AML-193 (cell line): ENCODE measurements at places on chromosomes 12 and 14.

- DNase-seq = no peak
Observed at GRCh38 chr14:93456356-93456755, 25.6 kb downstream of the UNC79 start.

- DNase-seq = no peak
Observed at GRCh38 chr12:115001571-115002180, 317.7 kb upstream of the TBX3 start.

DNA sequence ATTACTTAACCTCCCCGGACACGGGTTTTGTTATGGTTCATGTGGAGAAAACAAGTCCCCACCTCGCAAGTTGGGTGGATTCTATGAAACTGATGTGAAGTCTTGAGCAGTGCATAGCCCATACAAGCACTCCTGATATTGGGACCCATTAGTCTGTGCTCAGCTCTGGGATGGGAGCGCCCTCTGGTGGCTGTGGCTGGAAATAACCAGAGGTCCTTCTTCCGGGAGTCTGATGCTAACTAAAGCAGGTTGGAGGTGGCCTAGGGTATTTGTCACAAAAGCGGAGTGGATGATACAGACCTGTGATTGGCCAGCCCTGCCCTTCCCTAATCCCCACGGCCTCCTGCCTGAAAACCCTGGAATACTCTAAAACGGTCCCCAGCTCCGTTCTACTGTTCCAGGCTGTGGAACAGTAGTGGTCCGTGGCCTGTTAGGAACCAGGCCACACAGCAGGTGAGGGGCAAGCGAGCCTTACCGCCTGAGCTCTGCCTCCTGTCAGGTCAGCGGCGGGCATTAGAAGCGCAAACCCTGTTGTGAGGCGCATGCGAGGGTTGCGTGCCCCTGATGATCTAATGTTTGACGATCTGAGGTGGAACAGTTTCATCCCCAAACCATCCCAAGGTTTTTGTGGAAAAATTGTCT lies 6.4 kb downstream of the SLC48A1 start:
- DNase-seq = peak; percentile 64

- no peak for DNase-seq
Observed at GRCh38 chr12:56935157-56935556, 949 bp upstream of the SDR9C7 start.

DNA sequence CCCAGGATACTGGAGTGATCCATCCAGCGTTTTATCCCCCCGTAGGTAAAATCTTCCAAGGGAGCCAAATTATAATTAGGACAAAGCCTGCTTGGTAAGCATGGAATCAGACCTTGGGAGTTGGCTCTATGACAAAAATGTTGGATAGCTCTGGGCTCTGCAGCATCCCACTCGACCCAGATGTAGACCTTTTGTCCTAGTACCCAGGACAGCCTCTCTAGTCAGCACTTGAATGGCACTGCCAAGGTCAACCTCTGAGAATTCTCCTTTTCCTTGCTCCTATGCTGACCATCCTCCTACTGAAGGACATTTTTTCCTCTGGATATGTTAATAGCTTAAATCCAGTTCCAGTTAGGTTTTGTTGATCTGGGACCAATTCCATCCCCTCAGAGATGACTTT lies 104.7 kb upstream of the SLC35F4 start:
- no peak for DNase-seq

- DNase-seq = no peak
Observed at GRCh38 chr14:97846156-97846555, 1049.0 kb downstream of the VRK1 start.

- DNase-seq = no peak
Observed at GRCh38 chr14:31027847-31028246, 1.7 kb upstream of the STRN3 start.

GRCh38 chr12:26658991-26659390 lies 174.0 kb downstream of the ITPR2 start:
- DNase-seq = no peak

DNA sequence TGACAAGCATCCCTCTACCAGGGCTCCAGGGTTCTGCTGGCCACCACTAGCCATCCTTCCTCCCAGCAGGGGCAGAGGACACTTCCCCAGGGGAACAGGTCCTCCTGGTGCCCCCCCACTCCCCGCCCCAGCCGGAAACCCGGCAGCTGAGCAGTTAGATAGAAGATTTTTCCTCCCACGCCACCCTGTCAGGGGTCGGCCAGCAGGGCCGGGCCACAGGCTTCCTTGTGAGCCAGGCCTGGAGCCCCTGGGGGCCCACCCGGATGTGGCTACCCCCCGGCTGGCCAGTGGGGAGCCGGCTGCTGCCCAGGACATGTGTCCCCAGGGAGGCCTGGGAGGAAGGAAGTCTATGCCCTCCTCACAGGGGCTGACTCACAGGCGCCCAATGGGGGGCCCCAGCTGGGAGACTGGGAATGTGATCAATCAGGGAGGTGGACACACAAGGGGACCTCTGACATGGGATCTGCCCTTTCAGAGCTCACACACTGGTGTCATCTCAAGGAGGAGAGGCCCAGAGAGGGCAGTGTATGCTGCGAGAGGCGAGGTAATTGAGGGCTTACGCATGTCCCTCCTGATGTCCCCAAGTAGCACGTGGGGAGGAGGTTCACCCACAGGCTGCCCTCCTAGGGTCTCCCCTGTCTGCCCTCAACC lies 4.2 kb downstream of the SH2B3 start:
- DNase-seq = peak; percentile 30

GRCh38 chr12:41970744-41971143 lies 173.9 kb downstream of the GXYLT1 start:
- no peak for DNase-seq

DNA sequence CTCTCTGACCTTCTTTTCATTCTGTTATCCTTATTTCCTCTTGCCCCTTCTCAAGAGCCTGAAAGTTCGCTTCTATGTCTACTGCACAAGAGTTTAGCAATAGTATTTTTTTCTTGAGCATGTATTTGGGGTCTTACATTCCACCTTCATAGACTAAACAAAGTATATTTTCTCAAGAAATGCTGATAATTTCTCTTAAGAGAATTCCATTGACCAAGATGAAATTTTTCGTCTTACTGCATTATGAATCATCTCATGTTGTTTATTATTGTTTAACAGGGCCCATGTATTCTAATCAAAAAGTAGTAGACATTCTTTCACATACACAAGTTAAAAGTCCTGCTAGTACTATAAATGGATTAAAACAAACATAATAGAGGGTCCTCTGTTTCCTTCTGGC lies 219.3 kb downstream of the C12orf50 start:
- DNase-seq = no peak

DNA sequence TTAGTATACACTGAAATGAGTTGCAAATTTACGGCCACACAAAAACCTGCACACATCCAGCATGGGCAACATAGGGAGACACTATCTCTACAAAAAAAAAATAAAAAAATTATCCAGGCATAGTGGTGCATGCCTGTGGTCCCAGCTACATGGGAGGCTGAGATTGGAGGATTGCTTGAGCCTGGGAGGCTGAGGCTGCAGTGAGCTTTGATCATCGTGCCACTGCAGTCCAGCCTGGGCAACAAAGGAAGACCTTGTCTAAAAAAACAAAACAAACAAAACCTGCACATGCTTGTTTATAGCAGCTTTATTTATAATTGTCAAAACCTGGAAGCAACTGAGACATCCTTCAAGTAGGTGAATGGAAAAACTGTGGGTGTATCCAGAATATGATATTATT lies 4.9 kb upstream of the TOMM20L start:
- DNase-seq = no peak

- no peak for DNase-seq
Observed at GRCh38 chr12:21988619-21989018, 47.4 kb upstream of the ABCC9 start.

DNA sequence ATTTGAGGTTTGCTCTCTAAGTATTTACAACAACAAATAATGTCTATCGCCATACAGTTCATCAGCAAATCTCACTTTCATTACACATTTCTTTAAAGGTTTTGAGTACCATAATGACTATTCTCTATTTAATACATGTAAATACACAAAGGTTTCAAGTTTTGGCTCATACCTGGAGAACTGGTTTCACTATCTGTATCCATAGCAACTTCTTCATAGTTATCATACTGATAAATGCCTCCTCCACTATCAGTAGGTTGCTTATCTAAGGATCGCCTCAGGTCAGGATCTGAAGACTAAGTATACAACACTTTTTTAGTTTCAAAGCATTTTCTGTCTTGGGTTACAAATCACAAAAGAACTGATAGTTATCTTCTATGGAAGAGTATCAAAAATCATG lies 21.4 kb downstream of the ZFC3H1 start:
- DNase-seq = no peak

- no peak for DNase-seq
Observed at GRCh38 chr14:26867171-26867757, 269.4 kb upstream of the NOVA1 start.
